Neural crest cell (in vitro differentiated cells): ENCODE measurements at places on chromosomes 3 and 15.

DNA sequence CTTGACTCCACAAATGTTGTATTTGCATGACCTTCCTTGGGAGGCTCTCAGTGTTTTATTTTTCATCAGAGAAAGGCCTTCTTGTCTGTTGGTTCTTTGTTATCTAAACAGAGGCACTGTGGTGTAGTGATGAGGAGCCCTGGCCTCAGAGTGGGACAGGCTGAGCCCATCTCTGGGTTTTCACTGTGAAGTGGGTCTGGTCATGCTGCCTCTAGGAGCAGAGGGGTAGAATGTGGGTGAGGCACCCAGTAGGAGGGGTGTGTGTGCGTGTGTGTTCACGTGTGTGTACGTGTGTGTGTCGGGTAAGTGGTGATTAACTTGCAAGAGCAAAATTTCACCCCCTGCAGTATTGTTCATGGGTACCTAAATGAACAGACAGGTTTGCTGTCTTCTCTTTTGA is 14.4 kb downstream of the KLF13 start:
- DNase-seq: no peak
- H3K4me1 ChIP-seq: peaks cover 28% of the 10 kb centered on the region
- no peaks in the 10 kb centered on the region for H3K36me3 ChIP-seq

DNA sequence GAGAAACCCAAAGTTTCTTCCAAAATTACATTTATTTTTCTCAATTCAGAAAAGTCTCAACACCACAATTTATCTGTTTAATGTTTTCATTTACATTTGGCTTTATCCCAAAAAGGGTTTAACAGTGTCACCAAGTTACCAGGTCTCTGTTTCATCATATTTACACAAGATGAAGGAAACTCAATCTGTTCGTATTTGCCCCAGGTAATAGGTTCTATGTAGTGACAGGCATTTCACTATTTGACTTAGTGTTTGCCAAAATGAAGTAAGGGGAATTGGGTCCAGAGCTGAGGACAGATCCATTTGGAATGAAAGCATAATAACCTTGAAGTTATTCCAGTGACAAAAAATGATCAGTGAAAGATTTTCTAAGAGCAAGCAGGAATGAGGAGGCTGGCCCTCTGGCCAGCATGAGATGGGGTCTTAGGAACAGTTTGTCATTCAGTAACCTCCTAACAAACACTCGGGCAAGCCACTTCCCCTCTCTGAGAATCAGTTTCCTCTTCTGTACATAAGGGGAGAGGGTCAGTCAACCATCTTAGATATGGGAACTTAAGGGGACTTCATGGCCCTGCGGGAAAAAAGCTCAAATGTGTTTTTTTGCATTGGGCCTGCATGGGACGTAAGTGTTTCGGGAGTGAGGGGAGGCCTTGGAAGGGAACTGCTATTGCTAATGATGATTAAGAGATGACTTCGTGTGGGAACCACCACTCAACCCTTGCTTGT is 31.8 kb downstream of the UMPS start:
- peaks cover 13% of the 10 kb centered on the region for H3K4me1 ChIP-seq
- no peak overlapping the region for H3K27ac ChIP-seq
- DNase-seq: no peak
- H3K36me3 ChIP-seq: no peaks in the 10 kb centered on the region

DNA sequence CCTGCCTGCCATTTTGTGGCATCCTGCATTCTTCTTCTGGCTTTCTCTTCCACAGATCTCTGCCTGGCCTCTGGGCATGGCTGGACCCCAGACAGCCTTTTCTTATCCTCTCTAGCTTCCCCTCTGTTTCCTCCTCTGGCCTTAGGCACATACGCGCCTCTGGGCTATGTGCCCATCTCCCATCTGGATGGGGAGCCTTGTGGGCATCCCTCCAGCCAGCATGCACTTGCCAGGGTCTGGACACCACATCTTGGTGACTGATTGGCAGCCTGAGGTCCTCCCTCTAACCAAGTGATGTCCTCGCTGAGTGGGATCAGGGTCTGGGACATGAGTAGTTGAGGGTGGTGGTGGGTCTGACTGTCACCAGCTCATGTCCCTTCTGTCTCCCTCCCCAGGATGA is 12.8 kb downstream of the PLEKHO2 start:
- no peak overlapping the region for H3K27ac ChIP-seq
- H3K4me1 ChIP-seq: peaks cover 48% of the 10 kb centered on the region
- H3K36me3 ChIP-seq: peaks cover 22% of the 10 kb centered on the region
- no peak for DNase-seq
- H3K4me3 ChIP-seq: no peak overlapping the region

DNA sequence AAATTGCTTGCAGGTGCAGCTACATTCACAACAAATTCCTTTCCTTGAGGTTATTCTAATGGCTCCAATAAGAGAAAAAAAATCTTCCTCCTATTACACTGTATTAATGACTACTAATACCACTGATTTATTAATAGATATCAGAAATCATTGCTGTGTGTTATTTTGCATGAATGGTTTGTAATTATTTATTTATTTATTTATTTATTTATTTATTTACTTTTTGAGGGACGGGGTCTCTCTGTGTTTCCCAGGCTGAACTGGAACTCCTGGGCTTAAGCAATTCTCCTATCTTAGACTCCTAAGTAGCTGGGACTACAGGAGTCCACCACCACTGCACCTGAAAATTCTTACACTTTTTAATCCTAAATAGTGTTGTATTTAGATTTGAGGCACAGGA is 390.4 kb downstream of the SI start:
- no peaks in the 10 kb centered on the region for H3K4me1 ChIP-seq
- no peak for DNase-seq
- H3K27me3 ChIP-seq: no peaks in the 10 kb centered on the region
- H3K36me3 ChIP-seq: no peaks in the 10 kb centered on the region
- no peak overlapping the region for H3K4me3 ChIP-seq

DNA sequence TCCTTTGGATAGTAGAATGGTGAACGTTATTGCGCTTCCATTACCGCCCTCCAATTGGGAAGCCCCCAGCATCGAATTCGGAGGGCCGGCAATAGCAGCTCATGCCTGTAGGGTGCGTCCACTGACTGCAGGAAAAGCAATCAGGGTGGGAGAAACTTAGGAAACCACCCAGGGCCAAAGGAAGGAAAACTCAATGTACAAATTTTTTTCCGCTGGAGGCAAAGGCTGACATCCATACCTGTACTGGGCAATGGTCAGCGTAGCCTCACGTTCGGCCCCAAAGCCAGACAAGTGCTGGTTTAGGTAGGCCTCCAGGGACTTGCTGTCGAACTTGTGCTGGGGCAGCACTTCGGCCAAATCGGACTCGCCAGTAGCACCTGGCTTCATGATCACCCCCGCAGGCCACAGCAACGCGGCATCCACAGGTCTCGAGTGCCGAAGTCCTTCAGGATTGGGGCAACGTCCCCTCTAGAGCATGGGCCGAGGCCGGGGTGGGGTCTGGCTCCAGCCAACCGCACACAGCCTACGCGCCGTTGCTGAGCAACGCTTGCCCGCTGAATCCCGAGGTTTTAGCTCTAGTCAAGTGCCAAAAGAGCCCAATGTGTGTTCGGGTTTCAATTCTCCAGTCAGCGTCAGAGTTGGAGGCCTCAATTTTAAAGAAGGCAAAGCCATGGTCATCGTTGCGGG is at the start of gene ACAD11:
ACAD11 (minus strand) TSS at position 445 of the 687 bp plus-strand sequence; CDS start at position 387, 58 bp downstream.
- peak; percentile 57 for DNase-seq
- H3K36me3 ChIP-seq: no peaks in the 10 kb centered on the region
- H3K4me3 ChIP-seq: peak within 1 kb of the TSS; percentile 98

DNA sequence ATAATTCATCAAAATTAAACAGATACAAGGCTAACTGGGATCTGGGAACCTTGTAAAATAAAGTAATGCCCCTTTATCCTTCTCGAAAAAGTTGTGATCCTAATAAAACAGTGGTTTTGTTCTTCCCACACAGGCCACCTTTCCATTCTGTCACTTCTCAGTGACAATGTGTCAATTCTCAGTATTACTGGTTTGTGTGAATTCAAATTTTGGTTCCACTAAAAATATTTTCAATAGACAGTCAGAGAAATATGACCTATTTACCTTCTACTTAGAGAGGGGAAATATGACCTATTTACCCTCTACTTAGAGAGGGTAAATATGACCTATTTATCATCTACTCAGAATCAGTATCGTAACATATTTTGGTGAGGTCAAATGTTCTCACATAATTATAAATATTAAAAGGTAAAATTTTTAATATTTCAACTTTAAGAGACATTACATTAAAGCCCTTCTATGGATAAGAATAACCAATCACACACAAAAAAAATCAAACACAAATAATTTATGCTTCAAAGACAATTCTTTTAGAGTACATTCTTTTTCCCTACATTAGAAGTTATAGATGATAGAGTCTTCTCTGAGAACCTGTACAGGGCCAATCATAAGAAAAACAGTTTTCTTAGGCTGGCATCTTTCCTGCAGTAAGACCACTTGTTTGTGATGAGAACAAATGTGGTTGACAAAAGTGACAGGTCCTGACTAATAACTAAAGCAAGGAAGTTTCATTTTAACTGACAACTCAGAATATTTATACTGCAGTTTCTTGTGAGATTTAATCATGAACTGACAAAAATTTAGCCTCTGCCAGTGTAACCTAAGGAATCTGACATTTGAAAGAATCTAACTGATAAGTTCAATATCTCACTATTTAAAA is 323.3 kb downstream of the DIPK2A start:
- H3K4me1 ChIP-seq: peaks cover 8% of the 10 kb centered on the region
- no peak for DNase-seq
- no peaks in the 10 kb centered on the region for H3K36me3 ChIP-seq

- no peaks in the 10 kb centered on the region for H3K27me3 ChIP-seq
- DNase-seq: no peak
- no peaks in the 10 kb centered on the region for H3K36me3 ChIP-seq
- peaks cover 18% of the 10 kb centered on the region for H3K4me1 ChIP-seq
- no peak overlapping the region for H3K27ac ChIP-seq
- no peak overlapping the region for H3K4me3 ChIP-seq
These were observed 239.9 kb downstream of the NFKBIZ start for GRCh38 chr3:102089239-102089638.

- no peaks in the 10 kb centered on the region for H3K27me3 ChIP-seq
- no peaks in the 10 kb centered on the region for H3K4me1 ChIP-seq
- H3K4me3 ChIP-seq: no peak overlapping the region
- no peaks in the 10 kb centered on the region for H3K36me3 ChIP-seq
- no peak overlapping the region for H3K27ac ChIP-seq
These were observed 433.5 kb upstream of the PPP2R3A start for GRCh38 chr3:135532021-135532420.

- no peak for DNase-seq
- H3K4me1 ChIP-seq: no peaks in the 10 kb centered on the region
- peaks cover 2% of the 10 kb centered on the region for H3K27me3 ChIP-seq
- no peak overlapping the region for H3K4me3 ChIP-seq
These were observed 212.6 kb upstream of the ATP10A start for GRCh38 chr15:26075770-26076169.

DNA sequence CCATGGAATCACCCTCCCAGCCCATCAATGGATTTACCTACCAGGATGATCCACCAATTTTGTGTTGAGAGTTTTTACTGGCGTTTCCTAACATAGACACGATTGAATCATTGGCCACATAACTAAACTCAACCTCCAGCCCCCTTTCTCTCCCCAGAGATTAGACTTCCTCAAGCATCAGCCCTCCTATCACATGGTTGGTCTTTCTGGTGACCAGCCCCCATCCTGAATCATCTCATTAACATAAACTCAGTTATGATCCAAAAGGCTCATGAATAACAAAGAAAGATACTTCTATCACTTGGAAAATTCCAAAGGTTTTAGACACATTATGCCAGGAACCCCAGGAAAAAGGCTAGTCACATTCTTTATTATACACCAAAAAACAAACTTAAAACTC is 21.2 kb downstream of the PRKAR2A start:
- H3K4me1 ChIP-seq: peaks cover 5% of the 10 kb centered on the region
- peak overlapping the region; percentile 75 for H3K27ac ChIP-seq
- H3K4me3 ChIP-seq: no peak overlapping the region
- no peak for DNase-seq

- no peak overlapping the region for H3K4me3 ChIP-seq
- H3K27me3 ChIP-seq: no peaks in the 10 kb centered on the region
- no peak overlapping the region for H3K27ac ChIP-seq
- DNase-seq: no peak
- peaks cover 9% of the 10 kb centered on the region for H3K4me1 ChIP-seq
These were observed 115.9 kb downstream of the ASB7 start for GRCh38 chr15:100718075-100718980.

DNA sequence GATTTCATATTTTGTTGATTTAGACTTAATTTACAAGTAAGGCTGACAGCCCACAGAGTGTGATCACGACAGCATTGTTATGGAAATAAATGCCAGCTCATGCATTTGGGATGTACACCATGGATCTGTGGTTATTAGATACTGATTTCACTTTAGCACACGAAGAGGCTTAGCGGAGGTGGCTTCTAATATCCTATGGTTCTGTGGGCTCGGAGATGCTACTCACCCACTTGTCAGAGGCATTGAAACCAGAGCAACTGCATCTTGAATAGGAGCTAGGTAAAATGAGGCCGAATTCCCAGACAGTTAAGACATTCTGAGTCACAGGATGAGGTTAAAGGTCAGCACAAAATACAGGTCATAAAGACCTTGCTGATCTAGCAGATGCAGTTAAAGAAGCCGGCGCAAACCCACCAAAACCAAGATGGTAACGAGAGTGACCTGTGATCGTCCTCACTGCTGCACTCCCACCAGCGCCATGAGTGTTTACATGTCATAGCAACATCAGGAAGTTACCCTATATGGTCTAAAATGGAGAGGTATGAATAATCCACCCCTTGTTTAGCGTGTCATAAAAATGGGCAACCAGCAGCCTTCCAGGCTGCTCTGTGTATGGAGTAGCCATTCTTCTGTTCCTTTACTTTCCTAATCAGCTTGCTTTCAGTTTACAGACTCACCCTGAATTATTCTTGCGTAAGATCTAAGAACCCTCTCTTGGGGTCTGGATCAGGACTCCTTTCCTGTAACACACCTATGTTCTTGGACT is 117.5 kb downstream of the PGPEP1L start:
- no peak overlapping the region for H3K4me3 ChIP-seq
- no peaks in the 10 kb centered on the region for H3K27me3 ChIP-seq
- H3K36me3 ChIP-seq: no peaks in the 10 kb centered on the region
- H3K27ac ChIP-seq: no peak overlapping the region
- peaks cover 49% of the 10 kb centered on the region for H3K4me1 ChIP-seq

DNA sequence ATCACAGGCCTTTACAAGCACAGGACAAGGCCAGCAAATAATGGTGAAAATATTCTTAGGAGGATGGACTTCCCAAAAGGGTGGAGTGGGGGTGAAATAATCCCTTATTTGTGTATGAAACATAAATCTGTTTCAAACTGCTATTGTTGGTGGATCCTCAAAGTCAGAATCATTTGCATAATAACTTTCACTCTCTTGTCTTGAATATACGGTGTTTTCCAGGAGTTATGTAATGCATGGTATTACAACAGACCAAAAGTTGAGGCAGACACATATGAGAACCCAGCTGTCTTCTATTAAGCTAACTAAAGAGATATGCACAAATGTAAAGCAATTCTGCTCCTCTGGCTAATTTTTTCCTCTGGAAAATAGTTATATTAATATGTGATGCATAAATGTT is 57.7 kb downstream of the PRTG start:
- peak overlapping the region; percentile 13 for H3K27ac ChIP-seq
- H3K36me3 ChIP-seq: peaks cover 10% of the 10 kb centered on the region
- DNase-seq: no peak
- no peaks in the 10 kb centered on the region for H3K27me3 ChIP-seq
- no peak overlapping the region for H3K4me3 ChIP-seq
- H3K4me1 ChIP-seq: peaks cover 52% of the 10 kb centered on the region
